Activated CD4-positive, alpha-beta T cell treated with anti-CD3 and anti-CD28 coated beads, Interleukin-2, Interleukin-6, amounts not matched to agents 100 ng/mL and 50 ng/mL, durations not matched to agents 16 hours and 8 hours (primary cell): ENCODE measurements at places on chromosomes 2 and 18.

GRCh38 chr18:79921984-79922965 lies 29.2 kb downstream of the SLC66A2 start:
- no peak for DNase-seq

DNA sequence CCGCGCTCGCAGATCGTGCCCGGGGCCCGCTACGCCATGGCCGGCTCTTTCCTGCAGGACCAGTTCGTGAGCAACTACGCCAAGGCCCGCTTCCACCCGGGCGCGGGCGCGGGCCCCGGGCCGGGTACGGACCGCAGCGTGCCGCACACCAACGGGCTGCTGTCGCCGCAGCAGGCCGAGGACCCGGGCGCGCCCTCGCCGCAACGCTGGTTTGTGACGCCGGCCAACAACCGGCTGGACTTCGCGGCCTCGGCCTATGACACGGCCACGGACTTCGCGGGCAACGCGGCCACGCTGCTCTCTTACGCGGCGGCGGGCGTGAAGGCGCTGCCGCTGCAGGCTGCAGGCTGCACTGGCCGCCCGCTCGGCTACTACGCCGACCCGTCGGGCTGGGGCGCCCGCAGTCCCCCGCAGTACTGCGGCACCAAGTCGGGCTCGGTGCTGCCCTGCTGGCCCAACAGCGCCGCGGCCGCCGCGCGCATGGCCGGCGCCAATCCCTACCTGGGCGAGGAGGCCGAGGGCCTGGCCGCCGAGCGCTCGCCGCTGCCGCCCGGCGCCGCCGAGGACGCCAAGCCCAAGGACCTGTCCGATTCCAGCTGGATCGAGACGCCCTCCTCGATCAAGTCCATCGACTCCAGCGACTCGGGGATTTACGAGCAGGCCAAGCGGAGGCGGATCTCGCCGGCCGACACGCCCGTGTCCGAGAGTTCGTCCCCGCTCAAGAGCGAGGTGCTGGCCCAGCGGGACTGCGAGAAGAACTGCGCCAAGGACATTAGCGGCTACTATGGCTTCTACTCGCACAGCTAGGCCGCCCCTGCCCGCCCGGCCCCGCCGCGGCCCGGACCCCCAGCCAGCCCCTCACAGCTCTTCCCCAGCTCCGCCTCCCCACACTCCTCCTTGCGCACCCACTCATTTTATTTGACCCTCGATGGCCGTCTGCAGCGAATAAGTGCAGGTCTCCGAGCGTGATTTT lies 7.6 kb downstream of the TBR1 start:
- DNase-seq: no peak

DNA sequence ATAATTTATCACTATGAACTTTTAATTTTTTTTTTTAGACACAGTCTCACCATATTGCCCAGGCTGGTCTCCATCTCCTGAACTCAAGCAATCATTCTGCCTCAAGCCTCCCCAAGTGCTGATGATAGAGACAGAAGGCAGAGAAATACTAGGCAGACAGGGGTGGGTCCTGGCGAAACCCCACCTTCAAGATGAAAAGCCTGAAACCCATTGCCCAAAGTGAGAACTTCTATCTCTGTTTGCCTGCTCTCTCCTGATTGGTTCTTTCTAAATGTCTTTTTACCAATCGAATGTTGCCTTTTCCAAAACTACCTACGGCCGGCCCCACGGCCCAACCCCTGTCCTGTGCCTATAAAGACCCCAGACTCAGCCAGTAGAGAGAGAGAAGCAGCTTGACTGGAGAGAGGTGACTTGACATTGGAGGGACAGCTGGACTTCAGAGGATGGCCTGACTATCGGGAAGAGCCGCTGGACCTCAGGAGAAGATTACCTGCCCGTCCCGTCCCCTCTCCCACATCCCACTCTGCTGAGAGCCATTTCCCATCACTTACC lies 21.9 kb downstream of the PRKD3 start:
- no peak for DNase-seq

GRCh38 chr2:48768669-48769068 lies 13.1 kb upstream of the LHCGR start:
- no peak for DNase-seq
